ENCODE measurements at places on chromosomes 3 and 15.

- no peak for DNase-seq
These were observed 143.5 kb downstream of the GADL1 start for GRCh38 chr3:30750967-30751366.

DNA sequence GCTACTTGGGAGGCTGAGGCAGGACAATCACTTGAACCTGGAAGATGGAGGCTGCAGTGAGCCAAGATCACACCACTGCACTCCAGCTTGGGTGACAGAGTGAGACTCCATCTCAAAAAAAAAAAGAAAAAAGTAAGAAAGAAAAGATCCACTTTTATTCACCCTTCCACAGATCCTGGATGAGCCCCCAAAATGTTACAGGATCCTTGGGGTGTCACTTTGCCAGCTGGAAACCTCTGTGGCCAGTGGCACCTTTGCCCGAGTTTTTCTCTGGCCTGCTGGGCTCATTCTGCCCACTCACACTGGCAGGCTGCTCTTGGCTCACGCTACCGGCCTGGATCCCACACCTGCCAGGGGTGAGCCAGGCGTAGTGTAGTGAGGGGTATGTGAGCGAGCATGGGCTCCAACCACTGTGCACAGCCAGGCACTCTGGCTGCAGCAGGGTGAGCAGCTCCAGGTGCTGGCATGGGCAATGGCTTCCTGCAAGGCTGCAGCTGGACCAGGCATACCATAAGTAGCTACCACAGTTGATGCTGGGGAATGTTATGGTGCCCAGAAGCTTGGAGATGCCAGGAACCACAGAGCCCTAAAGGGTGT lies 57.8 kb upstream of the C15orf39 start:
- DNase-seq = no peak

DNA sequence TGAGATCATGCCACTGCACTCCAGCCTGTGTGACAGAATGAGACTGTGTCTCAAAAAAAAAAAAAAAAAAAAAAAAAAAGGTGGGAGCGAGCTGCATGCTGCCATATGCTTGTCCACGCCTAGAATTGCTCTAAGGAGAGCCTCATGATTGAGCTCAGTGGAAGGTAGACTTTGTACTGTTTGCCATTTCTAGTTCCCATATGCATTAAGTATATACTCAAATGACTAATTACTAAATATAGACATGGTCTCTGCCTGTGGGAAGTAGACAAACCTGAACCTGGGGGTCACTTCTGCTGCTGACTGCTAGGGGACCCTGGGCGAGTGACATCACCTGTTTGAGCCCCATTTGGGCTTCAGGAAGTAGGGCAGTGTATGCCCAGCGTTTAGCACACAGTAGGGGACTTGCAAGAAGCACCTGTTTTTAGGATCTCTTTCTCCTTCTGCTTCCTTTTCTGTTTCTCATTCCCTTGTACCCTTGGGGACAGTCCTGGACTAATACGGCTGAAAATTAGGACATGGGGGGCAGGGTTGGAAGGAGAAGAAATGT lies 27.2 kb downstream of the PRKCD start:
- no peak for DNase-seq

GRCh38 chr15:100533886-100534285 lies 5.1 kb upstream of the CERS3 start:
- DNase-seq = no peak

DNA sequence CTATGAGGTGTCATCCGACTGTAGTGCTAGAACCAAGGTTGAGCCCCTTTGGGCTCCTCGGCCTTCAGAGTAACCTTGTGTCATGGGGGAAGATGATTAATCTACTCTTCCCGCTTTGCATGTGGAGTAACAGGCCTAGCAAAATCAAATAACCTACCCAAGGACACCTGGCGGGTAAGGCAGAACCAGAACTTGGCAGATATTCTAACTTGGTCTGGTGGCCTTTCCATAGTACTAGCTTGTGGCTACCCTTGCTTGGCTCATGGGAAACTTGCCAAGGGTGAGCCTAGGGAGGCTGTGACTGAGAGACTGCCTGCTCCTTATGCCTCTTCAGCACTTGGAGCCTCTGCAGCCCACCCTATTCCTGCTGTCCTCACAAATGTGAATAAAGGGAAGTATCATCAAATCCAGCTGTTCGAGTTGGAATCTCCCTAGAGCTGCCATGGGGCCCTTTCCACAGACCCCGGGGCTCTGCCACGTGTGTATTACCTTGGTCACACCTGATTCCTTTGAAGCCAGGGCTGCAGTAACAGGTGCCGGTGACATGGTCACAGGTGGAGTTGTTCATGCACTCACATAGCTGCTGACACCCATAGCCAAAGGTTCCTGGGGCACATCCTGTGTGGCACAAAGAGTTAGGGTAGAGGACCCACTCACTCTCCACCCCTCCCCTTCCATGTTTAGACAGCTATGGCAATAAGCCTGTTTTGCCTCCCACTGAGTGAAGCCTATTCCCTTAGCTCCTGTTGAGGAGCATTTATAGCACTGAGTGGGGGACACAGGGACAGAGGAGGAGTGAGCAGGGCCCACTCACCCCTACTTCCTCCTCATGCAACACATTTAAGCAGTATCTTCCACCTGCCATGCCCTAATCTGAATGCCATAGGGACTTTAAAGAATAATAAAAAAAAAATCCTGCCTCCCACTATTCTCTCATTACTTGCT lies 46.0 kb downstream of the RAB11A start:
- DNase-seq = no peak

GRCh38 chr3:124998247-124998630 lies 57.6 kb downstream of the HEG1 start:
- no peak for DNase-seq

DNA sequence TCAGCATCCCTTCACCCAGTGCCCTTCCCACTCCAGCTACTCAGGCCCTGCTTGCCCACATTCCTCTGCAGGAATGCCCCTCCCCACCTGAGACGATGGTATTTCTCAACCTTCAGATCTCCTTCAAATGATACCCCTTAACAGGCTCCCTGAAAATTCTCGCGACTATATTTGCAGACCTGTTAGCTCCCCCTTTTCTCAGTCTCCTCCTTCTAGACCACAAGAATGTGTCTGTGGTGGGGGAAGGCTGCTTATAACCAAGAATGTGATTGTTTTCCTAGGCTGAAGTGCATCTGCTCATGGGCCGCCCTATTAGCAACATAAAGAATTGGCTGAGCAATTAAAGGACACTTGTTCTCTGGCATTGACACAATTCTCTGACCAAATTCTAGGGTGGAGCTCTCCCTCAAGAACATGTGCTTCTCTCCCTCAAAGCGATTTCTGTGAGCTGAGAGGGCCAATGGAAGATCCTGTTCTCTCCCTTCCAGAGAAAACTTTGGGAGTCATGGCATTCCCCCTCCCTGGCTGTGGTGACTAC lies 19.1 kb upstream of the LIMD1 start:
- DNase-seq = no peak
